ENCODE measurements at places on chromosomes 5 and 9.

- DNase-seq, result no peak
These were observed 14.3 kb downstream of the CD180 start for GRCh38 chr5:67182301-67182790.

GRCh38 chr9:89149726-89150125, 28.9 kb downstream of the SHC3 start:
- no peak for DNase-seq

DNA sequence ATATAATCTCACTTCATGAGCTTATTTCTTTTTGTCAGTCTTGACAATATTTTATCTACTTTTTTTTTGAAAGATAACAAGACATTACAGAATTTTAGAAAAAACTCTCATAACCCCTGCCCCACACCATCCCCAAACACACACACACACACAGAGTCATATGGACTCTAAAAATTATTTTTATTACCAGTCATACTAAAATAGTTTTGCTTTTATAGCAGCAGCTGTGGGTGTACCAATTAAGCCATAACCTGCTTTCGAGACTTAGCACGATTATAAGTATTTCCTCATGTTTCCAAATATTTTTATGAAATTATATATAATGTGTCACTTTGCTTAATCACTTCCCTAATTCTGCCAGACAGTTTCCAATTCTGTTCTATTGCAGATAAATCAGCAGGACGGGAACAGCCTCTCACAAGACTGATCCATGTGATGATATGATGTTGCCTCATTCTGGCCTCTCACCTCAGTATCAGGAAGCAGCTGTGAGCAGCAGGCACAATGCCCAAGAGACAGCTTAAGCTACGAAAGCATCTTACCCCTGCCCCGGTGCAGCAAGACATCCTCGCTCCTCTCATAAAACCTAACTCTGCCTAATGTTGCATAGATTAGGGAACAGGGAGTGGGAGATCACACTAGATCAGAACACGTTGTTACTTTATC, 7.0 kb downstream of the PDCL start:
- no peak for DNase-seq

DNA sequence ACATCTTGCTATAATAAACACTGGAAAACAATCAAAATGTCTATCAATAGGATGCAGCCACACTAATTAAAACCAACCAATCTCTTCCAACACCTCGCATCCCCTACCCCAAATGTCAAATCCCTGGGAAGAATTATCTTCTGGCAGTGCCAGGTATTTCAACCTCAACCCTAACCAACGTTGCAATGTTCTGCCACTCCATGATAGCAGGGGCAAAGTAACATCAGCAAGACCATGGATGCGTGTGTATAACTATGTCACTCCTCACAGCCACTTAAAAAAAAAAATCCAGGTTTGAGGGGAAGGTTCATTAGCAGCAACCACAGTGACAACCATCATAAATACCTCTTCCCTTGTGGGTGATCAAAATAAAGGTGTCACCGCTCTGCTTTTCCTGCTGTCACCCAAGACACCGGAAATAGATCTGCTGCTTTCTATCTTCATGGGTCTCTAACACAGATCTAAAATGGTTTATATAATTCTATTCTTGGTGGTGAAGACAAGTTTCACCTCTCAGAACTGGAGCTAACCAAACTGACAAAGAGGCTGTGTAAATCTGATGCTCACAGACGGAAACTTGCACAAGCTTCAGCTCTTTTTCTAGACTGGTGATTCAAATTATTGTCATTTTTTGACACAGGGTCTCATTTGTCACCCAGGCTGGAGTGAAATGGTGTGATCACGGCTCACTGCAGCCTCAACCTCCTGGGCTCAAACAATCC, 9.9 kb downstream of the HSPA9 start:
- DNase-seq, result peak; percentile 79

- no peak for DNase-seq
These were observed 33.7 kb downstream of the GLDC start for GRCh38 chr9:6611865-6612264.

- no peak for DNase-seq
These were observed 571.1 kb upstream of the ZNF608 start for GRCh38 chr5:125317536-125317995.

GRCh38 chr9:404234-404633, 189.6 kb downstream of the DOCK8 start:
- no peak for DNase-seq

DNA sequence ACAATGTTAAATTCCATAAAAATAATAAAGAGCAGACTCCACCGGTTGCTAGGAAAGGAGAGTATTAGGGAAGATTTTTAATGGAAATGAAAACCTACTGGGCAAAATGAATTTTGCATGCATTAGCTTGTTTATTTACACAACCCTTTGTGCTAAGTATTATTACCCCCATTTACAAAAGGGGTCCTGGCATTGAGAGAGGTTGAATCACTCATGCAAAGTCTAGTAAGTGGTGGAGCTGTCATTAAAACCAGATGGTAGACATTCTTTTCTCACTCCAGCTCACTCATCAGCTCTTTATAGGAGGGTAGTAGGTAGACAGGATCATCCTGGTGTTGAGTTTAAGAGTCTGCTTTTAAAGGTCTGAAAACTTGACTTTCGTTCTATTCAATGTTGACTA, 395.1 kb downstream of the PLK2 start:
- no peak for DNase-seq

- DNase-seq, result peak; percentile 21
These were observed 1.1 kb downstream of the IL4 start for GRCh38 chr5:132674671-132675506.

- DNase-seq, result no peak
These were observed 41.8 kb downstream of the COL27A1 start for GRCh38 chr9:114196979-114197622.

- no peak for DNase-seq
These were observed 27.1 kb upstream of the TLE1 start for GRCh38 chr9:81716409-81716808.
